ENCODE measurements at places on chromosomes 1 and 21.

DNA sequence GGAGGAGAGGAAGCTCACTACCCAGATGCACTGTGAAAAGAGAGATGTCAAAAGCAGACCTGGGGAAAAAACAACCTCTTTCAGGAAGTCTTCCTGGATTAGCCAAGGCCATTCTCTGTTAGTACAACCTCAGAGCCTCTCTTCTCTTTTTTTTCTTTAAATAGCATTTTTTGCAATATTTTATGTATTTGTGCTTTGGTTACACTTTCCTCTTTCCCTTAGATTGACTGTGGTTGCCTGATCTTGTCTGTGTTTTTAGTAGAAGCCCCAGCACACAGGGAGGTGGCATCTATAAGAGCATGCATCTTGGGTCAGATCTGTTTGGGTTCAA is 18.8 kb downstream of the SLC26A9 start:
- no peak for DNase-seq

GRCh38 chr1:1946540-1946939 is 27.5 kb upstream of the TMEM52 start:
- DNase-seq, result no peak

- no peak for DNase-seq
Measured at GRCh38 chr1:3652548-3653285, 401 bp downstream of the TP73 start.

- no peak for DNase-seq
Measured at GRCh38 chr1:171828794-171829193, 12.5 kb upstream of the DNM3 start.

- DNase-seq, result no peak
Measured at GRCh38 chr1:37051346-37051745, 17.0 kb upstream of the GRIK3 start.

DNA sequence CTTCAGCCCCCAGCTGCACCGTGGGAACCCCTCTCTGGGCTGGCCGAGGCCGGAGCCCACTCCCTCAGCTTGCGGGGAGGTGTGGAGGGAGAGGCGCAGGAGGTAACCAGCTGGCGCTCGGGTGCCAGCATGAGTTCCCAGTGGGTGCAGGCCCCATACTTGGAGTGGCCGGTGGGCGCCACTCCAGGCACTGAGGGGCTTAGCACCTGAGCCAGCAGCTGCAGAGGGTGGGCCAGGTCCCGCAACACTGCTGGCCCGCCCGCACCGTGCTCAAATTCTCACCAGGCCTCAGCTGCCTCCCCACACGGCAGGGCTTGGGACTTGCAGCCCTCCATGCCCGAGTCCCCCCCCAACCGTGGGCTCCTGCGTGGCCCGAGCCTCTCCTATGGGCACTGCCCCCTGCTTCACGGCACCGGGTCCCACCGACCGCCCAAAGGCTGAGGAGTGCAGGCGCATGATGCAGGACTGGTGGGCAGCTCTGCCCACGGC is 47.2 kb downstream of the LRRC53 start:
- DNase-seq, result no peak

Measured in DMS 273 treated with DMSO at 0.1 percent for 48 hours (cell line).